Right ventricle myocardium superior (tissue), 1 donor: ENCODE measurements at places on chromosomes 2 and 18.

DNA sequence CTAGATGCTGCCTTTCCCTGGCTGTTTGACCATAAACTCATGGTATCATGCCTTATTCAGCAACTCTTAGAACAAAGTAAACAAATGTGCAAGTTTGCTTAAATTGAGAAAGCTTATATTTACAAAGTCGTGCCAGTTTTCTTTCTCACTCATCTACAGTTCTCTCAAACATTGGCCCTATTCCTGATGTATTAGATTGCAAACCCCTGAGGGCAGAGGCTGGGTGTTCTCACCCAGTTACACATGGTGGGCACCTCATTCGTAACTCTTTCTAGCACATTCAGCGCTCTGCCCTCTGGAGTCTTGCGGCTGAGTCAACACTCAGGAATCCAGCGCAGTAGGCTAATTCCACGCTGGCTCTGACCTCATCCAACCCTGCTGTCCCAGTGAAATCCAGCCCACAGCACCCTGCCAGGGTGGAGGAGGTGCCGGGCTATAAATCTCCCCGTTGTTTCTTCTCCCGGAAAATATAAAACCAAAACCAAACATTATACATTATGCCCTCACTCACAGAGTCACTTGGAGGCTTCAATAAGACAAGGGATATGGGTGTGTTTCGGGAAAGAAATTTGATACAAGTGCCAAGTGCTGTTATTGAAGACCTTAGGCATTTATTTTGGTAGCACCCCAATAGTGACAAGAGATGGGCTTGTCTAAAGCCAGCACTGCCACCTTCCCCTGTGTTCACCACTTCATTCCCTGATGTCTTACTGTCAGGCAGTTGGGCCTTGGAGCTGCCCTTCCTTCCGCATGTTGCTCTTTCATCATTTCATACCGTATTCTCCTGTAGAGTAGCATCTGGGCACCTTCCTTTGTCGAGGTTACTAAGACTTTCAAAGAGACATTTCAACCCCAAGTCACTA lies 287.4 kb downstream of the PRKCE start:
- DNase-seq: peak; percentile 71

- no peak for DNase-seq
Measured at GRCh38 chr2:211407076-211407475, 850.7 kb downstream of the CPS1 start.

DNA sequence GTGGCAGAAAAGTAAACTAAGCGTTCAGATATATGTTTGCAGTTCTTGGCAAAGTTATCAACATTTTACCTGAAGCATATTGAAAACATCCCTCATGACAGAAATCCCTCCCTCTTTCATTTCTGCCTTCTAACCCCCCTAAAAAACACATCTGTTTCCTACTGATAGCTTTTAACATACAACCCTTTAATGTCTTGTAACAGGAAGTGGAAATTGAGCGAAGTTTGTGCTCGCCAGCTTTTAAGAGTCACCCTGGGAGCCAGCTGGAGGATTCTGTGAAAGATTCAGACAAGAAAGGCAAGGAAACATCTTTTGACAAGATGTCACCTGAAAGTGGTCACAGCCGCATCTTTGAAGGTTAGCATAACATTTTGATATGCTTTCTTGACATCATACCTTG lies 247.4 kb downstream of the XIRP2 start:
- no peak for DNase-seq

GRCh38 chr2:38690499-38691420 lies 24.8 kb downstream of the GALM start:
- no peak for DNase-seq

GRCh38 chr2:207863345-207863744 lies 93.6 kb upstream of the FZD5 start:
- DNase-seq: no peak
